ENCODE measurements at places on chromosomes 2 and 18.
A peak's percentile ranks its signal among the peaks of the same experiment; 100 is the strongest.

DNA sequence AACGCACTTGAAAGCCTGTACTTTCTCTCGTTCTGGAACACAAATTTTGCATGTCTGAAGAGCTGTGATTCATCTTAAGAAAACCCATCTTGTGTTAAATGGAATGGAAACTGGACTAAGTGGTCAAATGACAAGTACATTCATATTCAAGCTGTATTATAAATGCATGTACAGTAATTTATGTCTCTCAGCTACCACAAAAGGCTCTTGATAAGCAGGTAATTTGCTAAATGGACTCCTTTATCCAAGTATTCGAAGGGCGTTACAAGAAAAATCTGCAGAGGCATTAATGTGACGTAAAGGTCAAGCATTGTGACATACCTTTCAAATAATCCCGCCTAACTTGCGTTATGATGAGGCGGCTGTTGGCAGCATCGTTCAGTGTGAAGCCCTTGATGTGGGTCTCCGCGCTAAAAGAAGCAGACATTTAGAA, 66.6 kb downstream of the ABCG8 start:
- no peak for DNase-seq

- DNase-seq: no peak
These were observed 45.7 kb upstream of the RAPH1 start for GRCh38 chr2:203580844-203581243.

DNA sequence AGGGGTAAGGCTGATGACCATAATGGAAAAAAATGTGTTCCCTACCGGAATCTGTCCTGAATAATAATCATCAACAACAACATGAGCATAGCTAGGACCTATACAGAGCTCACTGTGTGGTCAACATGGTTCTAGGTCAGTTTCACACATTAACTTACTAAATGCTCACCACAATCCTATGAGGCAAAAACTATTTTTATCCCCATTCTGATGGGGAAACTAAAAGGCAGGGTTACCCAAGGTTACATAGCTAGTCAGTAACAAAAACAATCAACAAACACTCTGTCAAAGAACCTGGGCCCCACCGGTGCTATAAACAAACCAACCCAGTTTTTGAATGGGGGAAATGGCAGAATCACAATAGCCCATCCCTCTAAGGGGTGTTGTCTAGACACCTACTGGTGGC, 40.1 kb downstream of the AOX1 start:
- DNase-seq: no peak

DNA sequence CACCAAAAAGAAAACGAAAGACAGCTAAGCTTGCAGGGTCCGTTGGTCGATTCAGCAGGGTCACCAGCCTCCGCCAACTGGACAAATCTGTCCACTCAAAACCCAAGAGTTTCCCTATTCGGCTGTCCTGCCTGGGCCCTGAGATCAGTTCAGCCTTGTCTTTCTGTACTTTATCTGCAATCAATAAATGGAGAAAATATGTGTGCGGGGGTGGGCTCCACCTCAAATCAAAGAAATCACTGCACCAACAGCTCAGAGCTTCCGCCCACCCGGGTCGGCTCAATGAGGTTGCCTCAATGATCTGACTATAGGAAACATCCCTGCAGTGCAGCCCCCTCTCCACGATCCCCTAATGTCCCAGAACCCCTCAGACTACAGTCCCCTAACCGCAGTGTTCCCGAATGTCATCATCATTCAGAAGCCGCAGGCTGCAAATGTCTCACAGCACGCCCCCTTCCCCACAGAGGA, 447 bp downstream of the GGCX start:
- no peak for DNase-seq

GRCh38 chr2:176088048-176088936, 4.2 kb upstream of the HOXD13 start:
- peak; percentile 8 for DNase-seq

DNA sequence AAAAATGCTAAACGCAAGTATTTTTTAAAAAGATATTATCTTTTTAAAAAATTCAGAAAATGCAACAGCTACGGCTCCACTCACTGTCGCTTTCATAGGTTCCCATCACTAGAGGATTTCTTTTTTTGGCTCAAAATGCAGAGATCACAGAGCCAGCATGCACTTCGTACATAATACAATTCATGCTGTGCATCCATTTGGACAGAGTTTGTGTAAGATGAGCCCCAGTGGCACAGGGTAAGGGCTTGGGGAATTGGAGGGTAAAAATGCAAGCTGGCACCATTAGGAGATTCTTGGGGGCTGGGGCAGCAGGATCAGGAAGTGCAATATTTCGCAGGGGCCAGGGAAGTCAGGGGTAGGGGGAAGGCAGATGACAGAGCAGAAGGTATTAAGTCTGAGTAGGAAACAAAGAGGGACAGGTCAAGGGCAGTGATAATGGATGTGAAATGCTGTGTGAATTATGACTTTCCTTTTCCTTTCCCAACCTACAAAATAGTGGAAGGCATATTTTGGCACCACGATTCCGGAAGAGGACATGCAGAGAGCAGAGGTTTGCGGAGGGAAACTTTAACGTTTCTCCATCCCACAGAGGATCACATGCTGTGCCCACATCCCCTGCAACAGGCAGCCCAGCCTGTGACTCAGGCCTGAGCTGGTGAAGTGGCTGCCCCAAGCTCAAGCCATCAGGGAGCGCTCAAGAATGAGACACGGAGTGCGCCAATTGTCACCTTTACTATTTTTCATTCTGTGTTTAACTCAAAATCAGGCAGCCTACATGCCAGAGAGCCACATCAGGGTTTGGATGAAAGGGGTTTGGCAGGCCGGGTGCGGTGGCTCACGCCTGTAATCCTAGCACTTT, 4.7 kb downstream of the CAPG start:
- no peak for DNase-seq

DNA sequence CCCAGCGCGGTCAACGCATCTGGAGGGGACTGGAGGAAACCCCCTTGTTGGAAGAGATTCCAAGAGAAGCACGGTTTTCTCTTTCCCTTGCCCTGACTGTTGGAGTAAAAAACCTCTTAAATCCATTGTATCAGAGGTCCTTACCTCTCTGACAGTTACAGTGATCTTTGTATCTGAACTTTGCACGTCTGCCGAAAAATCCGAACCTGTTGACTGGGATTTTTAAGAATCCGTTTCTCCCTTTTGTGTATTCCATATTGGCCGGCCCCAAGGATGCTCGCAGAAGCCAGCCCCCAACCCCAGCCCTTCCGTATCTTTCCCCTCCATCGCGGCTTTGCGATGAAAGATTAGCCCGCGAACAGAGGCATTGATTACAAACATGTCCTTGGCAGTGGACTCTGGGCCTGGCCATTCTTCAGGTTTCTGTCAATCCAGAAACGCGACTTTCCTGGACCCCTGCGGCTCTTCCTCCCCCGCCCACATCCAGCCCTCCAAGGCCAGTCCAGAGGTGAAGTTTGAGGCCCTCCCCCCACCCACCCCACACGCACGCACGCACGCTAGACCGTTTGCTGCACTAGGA, 4.6 kb upstream of the DLX1 start:
- no peak for DNase-seq

- DNase-seq: no peak
These were observed 156.6 kb downstream of the TWIST2 start for GRCh38 chr2:239004274-239005015.

GRCh38 chr18:64055019-64055418, 85.1 kb downstream of the SERPINB8 start:
- no peak for DNase-seq

- no peak for DNase-seq
These were observed 129.5 kb downstream of the SMAD7 start for GRCh38 chr18:48821251-48821590.

DNA sequence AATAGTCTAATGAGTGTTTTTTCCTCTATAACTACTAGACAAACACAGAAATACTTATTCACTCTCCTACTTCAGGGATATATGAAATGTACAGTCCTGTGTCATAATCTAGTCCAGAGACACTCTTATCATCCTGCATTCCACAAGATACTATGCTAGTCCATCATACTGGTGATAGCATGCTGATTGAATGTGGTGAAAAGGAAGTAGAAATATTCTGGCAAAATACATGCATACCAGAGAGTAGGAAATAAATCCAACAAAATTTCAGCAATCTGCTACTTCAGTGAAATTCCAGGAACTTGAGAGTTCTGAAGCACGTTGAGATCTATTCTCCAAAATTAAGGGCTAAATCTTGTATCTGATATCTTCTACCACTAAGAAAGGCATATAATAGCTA, 353.9 kb downstream of the PID1 start:
- no peak for DNase-seq

- DNase-seq: no peak
These were observed 34.5 kb upstream of the RAB31 start for GRCh38 chr18:9673296-9674251.

- no peak for DNase-seq
These were observed 207.6 kb downstream of the AGAP1 start for GRCh38 chr2:235701206-235701981.

DNA sequence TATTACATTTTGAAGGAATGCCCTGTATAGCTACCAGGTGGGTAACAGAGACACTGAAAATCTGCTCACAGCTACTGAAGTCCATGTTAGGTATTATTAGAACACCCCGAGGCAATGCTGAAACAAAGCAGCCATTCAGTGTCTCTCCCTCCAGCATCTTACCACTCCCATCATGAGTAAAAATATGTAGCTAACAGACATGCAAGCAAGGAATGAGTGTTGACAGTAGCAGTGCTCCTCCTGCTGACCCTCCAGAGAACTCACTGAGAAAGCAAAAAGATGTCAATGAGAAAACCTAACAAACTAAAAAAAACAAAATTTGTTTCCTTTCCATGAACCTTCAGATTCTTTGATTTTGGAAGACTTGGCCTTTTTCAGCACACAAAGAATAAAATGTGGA, 393.9 kb downstream of the LRRTM1 start:
- no peak for DNase-seq

- no peak for DNase-seq
These were observed 24.5 kb downstream of the DYNC2LI1 start for GRCh38 chr2:43798300-43798699.

Data from amygdala (tissue), 56 donors.